Type B pancreatic cell (in vitro differentiated cells): ENCODE measurements at places on chromosomes 2 and 18.

DNA sequence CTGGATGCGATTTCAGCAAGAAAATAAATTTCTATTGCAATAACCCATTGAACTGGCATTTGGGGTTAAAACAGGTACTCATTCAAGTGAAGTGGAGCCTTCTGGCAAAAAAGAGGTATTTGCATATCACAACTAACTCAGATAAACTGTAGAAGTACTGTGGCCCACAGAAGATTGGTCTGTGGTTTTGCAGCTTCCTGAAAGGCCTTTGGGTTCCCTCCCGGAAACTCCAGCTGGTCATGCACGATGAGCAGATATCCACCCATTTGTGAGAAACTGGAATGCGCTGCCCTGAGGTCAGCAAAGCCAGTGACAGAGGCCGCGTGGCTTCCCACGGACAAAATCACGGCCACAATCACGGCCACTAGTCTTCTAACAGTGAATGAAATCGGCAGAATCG lies 106.3 kb downstream of the EPHA4 start:
- no peak for DNase-seq

GRCh38 chr2:177799531-177799930 lies 273.0 kb downstream of the PDE11A start:
- no peak for DNase-seq

- no peak for DNase-seq
Observed at GRCh38 chr18:14916181-14916580, 168.2 kb downstream of the ANKRD30B start.

DNA sequence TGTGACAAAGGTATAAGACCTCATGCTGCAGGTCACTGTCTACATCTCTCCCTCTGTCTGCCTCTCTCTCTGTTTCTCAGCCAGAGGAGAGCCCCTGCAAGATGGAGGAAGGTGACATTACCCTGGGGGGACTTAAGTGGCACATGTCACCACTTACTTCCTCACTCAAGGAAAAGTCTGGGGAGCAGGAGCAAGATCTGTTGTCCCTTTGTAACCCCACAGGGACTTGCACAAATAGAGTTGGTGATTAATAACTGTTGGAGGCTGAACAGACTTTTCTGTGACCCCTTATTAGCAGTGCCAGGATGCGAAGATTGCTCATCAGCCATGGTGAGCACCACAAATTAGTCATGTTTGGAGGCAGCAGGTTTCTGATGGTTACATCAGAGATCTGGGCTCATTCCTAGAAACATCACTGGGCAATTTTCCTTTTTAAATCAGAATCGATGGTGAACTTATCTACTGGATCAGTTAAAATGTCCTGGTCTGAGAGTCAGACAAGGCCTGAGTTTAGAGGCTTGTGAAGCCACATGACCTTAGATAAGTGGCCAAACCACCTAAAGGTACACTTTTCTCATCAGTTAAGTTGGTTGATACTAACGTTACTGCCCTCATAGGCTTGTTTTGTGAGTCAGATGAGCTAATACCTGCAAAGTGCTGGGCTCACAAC lies 81.2 kb upstream of the LTBP1 start:
- DNase-seq = no peak

- DNase-seq = no peak
Observed at GRCh38 chr2:108919571-108920373, 69.2 kb downstream of the EDAR start.

GRCh38 chr2:239288951-239289511 lies 111.8 kb downstream of the HDAC4 start:
- DNase-seq = no peak

DNA sequence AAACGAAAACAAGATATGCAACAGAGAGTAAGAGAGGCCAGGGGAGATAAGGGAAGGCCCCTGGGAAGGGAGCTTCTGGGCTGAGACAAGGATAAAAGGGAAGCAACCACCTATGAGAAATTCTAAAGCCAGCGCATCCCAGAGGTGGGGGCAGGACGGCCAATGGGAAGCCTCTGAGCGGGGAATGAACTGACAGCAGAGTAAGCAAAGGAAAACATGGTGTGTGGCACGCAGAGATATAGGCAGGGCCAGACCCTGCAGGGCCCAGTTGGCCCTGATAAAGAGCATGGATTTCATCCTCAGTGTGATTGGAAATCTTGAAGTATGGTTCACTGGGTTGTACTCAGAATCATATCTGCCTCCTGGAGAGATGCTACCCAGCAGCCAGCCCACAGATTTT lies 78.7 kb downstream of the IRS1 start:
- no peak for DNase-seq

DNA sequence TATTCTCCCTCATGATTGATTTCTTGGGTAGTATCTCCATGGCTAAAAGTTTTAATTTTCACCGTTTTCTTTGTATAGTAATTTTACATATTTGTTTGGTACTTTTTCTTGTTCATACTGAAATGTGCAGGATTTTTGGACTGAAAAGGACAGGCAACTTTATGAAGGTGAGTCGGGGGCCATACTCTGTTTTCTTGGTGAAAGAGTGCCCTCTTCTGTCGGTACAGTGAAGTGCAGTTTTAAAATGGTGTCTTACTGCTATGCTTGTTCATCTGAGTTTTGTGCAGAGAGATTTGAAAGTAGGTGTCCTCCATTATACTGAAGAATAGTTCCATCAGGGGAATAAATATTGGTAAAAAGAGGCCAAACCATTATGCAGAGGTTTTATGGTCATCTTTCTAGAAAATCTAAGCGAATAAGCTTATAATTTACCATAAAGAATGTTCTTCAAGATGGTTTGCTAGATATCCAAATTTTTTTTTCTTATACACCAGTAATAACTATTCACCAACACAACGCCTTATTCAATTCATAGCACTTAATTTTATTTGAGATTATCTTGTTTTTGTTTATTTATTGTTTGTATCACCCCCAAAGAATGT lies 8.7 kb upstream of the SERPINB13 start:
- DNase-seq = no peak
